ENCODE measurements at places on chromosomes 7 and 10.

DNA sequence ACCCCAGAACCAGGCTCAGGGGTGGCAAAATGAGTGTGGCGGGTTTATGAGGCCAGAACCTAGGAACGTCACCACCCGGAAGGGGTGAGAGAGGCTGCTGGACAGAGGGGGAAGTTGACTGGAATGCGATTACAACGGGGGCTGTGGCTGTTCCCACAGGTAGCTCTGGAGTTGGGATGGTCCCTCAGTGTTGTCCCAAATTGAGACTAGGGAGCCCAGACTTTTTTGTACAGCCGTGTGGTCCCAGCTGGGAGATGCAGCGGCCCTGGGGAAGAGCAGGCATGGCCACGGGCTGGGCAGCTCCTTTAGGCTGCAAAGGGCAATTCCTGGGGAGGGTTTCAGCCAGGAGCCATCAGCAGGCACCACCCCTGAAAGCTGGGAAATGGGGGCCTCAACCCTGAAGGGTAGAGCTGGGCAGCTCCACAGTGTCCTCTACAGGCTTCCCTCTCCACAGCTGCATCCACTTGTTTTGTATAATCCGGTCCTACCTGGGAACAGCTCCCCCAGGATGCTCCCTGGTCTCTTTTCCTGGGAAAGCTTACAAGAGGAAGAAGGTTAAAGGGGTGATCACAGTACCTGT lies 11.0 kb upstream of the GDF10 start:
- DNase-seq, result no peak

GRCh38 chr10:12726971-12727831 lies 274.3 kb downstream of the CCDC3 start:
- DNase-seq, result no peak

DNA sequence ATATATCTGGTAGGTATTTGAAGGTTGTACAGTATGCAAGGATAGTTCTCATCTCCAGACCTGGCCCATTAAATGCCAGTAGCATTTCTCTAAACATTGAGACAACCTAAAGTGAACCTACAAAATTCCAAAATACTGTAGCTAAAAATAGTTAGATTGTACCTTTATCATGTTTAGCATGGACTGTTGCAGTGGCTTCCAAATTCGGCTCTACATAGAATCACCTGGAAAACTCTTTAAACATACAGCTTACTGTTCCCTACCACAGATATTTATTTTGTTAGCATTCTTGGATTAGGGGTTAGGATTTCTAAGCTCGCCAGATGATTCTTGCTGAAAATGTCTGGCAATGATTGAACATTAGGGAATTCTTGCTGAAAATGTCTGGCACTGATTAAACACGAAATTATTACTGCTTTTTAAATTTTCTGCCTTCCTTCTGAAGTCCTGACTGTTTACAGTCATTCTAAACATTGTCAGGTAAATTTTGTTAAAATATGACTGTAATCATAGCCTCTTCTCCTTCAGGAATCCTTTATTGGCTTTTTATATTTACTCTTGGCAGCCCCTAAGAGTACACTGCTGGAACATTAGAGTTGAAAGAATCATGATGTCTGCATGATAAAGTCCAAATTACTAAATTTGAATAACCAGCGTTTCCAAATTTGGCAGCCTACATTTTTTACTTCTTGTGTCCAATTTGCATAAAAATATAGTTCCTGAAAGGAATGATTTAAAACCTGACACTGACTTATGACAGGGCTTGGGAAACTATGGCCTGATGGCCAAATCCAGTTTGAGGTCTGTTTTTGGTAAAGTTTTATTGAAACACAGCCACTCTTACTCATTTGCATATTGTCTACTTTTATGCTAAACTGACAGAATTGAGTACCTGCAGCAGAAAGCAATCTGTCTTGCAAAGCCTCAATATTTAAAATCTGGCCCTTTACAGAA lies 40.3 kb downstream of the SHOC2 start:
- DNase-seq, result no peak

- no peak for DNase-seq
Observed at GRCh38 chr7:4737300-4737699, 38.1 kb upstream of the AP5Z1 start.

- DNase-seq, result no peak
Observed at GRCh38 chr7:151256410-151257045, 8.0 kb upstream of the SMARCD3 start.
